Activated naive CD8-positive, alpha-beta T cell treated with anti-CD3 and anti-CD28 coated beads, Interleukin-2, amount 50 U/mL, for 24 hours (primary cell): ENCODE measurements at places on chromosomes 1 and 21.

DNA sequence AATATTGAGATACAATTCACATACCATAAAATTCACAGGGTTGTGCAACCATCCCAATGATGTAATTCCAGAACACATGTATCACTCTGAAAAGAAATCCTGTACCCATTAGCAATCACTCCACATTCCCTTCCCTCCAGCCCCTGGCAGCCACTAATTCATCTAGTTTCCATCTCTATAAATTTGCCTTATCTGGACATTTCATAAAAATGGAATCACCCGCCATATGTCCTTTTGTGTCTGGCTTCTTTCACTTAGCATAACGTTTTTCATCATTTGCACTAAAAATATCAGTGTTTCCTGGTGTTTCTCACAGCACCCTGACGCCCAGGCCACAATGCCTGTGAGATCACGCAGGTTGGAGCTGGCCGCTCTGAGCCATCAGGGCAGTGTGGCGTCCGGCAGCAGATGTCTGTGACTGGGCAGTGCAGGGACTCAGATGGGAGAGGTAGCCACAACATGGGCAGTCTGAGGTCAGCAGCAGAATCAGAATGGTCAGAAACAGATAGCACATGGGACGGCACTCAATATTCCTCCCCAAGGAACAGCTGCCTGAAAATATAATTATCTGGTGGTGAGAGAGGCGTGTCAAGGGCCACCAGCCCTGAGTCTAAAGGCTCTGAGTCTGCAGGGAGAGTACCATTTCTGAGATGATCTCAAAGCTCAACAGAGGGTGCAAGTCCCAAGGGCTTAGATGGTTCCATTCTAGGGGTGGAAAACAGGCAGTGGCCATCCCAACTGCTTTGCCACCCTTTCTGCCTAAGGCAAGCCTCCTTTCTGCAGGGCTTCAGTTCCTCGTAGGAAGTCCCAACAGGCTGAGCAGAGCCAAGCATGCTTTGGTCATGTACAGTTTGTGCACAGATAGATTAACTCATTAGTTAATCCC is 129.4 kb upstream of the EDN2 start:
- no peak for DNase-seq

- DNase-seq, result no peak
Observed at GRCh38 chr21:14744368-14744767, 198.3 kb upstream of the SAMSN1 start.

GRCh38 chr1:73821520-73821919 is 376.5 kb downstream of the LRRIQ3 start:
- DNase-seq, result no peak

DNA sequence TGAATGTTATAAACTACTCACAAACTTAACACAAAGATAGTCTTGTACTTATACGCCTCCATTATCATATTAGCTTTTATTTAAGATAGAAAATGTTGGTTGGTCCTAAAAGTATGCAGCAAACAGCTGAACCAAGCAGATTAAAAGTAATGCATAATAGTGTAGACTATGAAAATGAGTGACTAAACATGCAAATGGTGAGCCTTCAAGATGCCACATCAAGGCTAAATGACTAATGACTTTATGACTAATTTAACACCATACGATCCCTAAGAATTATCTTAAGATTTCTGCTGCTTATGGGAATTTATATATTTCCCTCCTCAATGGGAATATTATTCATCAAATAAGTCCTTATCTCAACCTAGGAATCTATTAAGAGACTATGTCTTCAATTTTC is 4.6 kb downstream of the GPATCH2 start:
- DNase-seq, result no peak

GRCh38 chr21:38878379-38879179 is 72.8 kb downstream of the ETS2 start:
- no peak for DNase-seq

GRCh38 chr21:32819694-32820093 is 48.1 kb upstream of the PAXBP1 start:
- no peak for DNase-seq

DNA sequence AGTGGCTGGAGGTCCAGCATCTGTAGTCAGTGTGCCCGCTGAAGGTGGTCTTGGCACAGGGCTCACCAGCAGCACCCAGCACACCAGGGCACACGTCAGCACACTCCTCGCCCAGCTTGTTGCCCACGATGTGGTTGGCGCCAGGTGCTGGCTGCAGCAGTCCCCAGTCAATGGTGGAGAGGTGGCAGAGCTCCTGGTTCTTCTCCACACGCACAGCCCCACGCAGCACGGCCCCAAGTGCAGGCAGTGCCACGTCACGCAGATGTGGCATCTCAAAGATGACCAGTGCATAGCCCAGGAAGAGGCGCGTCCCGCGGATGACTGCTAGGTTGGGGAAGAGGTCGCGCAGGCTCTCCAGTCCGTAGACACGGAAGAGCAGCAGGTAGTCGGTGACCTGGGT is 5.2 kb downstream of the INSRR start:
- no peak for DNase-seq

DNA sequence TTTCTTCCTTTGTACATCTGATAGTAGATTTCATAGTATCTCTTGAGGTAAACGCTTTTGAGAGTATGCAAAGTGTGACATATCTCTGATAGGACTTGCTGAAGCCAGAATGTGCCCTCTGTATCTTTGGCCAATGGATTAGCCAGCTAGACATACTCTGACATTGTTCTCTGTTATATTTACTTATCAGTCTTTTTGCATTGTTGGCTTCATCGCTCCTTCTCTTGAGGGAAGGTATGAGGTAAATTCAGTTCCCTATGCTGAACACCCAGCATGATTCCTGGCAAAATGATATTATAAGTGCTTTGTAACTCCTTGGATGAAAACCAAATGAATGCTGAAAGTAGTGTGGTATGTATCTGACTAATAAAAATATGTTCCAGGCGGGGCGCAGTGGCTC is 163.2 kb upstream of the CACYBP start:
- no peak for DNase-seq

DNA sequence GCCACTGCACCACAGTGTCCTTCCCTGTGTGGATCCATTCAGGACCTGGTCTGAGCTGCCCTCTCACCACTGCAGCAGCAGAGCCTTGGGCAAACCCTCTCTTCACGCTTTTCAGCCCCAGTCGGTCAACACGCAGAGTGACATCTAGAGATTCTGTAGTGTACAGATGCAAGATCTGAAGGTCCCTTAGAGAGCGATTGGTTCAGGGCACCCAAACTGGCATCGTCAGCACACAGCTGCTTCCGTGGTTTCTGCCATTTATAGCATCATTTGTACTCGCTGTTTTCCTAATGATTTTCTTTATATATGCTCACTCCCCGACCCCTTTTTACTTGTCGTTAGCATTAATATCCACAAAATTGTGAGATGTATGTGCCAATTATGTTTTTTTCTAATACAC is 1.5 kb upstream of the ASCL5 start:
- no peak for DNase-seq

- no peak for DNase-seq
Observed at GRCh38 chr1:223067914-223068313, 75.1 kb downstream of the TLR5 start.

DNA sequence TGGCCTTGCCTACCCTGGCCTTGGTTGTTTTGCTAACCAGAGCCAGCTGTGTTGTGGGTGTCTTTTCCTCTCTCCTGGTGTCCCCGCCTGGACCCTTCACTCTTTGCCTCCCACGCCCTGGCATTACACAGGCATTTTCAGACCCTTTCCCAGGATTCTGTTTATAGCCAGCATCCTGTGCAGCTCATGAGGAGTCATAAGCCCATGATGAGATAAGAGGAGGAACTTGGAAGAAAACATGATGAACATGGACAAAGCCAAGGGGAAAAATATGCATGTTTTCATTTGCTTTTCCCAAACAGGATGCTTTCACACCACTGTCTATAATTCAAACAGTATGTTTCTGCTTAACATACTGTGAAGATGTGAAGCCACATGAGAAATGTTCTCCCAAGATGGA is 18.7 kb upstream of the WARS2 start:
- no peak for DNase-seq

GRCh38 chr1:228317411-228317828 is 89.2 kb downstream of the TRIM11 start:
- DNase-seq, result no peak

DNA sequence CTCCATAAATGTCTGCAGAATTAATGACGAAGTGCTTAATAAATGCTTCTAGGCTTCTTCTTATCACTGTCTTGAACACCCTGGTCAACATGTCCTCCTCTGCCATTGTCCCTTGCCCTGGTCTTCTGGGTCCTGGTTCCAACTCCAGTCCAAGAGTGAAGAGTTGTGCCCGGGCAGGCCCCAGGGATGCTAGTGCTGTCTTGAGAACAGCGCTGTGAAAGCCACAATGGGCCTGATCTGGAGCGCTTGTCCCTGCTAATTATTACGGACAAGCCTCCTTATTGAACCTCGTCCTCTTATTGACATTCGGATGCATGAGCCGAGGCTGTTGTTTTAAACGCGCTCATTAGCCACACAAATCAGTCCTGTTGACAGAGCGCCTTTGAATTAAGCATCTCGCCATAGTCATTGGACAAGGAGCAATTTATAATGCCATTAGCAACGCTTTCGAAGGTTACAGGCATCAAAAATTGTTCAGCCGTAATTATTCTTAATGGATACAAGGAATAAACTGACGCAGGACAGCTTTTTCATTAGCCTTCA is 211.6 kb upstream of the POU3F1 start:
- DNase-seq, result no peak

GRCh38 chr1:244047621-244048255 is 3.3 kb upstream of the ZBTB18 start:
- DNase-seq, result no peak

GRCh38 chr1:31605908-31606427 is 11.5 kb upstream of the HCRTR1 start:
- DNase-seq, result peak; percentile 45

GRCh38 chr1:64981601-64982533 is 15.5 kb upstream of the JAK1 start:
- no peak for DNase-seq
